CD4-positive, alpha-beta T cell treated with Interleukin-12 subunit alpha and Interleukin-12 subunit beta, for 1 hour (primary cell): ENCODE measurements at places on chromosomes 4 and X.

- DNase-seq, result no peak
Observed at GRCh38 chrX:17860179-17860780, 818 bp downstream of the RAI2 start.

DNA sequence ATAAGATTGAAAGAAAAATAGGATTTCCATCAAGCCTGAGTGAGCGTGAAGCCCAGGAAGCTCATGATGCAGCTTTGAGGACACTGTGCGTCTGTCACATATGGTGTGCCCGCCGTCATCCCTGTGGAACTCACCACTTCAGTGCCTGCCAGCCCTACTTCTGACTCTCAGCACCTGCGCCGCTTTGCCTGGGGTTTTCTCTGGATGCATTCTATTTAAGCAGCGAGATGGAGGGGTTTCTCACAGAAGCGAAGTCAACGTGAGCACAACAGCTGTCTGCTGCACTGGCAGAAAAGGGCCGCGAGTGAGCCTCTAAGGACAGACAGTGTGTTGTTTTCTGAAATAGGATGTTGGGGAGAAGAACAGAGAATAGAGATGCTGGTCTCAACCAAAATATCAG is 6.2 kb upstream of the TMEM128 start:
- DNase-seq, result no peak

- DNase-seq, result no peak
Observed at GRCh38 chr4:111880116-111880515, 265.1 kb upstream of the FAM241A start.

DNA sequence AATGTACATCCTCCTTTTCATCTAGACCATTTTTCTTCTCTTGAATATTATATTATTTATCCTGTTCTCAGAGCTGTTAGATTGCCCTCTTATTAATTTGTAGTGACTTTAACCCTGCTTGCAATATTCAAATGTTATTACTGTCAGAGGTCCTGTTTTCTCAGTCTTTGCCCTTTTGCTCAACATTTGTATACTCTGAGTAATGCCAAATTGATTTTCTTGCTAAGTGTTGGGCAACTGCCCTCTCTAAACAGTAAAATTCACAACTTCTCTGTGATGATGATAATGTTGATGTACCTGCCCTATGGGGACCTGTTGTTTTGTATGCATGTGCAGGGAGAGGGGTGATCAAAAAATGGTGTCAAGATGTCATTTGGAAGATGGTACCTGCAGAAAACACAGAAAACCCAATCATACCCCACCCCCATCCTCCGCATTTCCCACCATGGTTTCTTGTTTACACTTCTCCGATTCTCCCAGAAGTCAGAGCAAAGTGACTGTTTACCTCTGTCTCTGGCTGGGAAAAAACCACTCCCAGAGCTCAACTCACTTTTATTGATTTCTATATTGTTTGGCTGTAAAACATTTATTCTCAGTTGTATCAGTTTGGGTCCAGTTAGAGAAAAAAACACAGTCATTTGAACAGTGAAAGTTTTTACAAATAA is 694.0 kb downstream of the IL1RAPL1 start:
- no peak for DNase-seq

GRCh38 chrX:101682723-101683122 is 23.1 kb upstream of the ARMCX2 start:
- no peak for DNase-seq

DNA sequence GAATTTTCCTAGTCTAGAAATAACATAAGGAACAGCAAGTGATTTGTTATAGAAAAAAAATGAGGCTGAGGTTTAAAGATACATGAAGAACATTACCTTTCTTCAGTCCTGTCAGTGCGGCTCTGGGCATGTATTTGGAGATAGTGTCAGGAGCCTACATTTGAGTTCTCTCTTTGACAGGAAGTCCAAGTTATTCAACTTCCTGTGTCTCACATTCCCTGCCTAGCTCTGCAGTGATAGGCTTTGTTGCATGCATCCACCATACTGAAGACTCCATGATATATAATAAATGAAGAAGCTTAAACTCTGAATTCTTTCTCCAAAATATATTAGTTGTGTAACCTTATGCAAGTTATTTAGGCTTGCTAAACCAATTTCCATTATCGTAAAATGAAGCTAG is 148.7 kb downstream of the RELL1 start:
- no peak for DNase-seq
